ENCODE measurements at places on chromosomes 1 and 21.

GRCh38 chr1:20589331-20590278 lies 708 bp downstream of the CDA start:
- peak; percentile 16 for DNase-seq

DNA sequence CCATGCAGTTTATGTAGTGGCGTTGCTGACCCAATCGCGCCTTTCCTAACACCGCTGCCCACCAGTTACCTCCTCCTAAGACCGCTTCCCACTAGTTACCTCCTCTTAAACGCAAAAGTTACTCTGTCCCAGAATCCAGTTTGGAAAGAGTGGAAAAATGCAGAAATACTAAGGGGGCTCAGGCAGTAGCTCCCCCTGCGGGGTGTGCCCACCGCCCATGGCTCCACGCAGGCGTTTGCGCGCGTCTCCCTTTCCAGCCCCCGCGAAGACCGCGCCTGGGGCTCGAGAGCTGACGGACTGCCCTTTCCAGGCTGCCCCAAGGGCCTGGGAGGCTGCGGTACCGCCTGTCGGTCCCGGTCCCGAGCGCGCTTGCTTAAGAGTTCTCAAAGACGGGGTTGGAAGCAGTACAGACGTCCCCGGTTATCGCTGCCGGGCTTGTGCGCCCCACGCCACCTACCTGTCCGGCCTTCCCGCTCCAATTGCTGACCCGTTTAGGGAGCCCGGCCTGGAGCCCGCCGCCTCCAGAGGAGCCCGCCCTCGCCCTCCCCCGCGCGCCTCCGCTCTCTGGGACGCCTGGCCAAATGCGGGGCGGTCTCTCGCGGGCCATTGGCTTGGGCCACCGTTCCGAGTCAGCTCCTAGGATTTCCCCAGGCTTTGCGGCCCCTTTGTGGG lies 414.1 kb upstream of the ESRRG start:
- no peak for DNase-seq

GRCh38 chr1:175118375-175119367 lies 51.0 kb downstream of the TNN start:
- no peak for DNase-seq

- no peak for DNase-seq
These were observed 423.3 kb upstream of the ADGRL2 start for GRCh38 chr1:81377406-81377805.

GRCh38 chr1:221419513-221420095 lies 322.3 kb downstream of the DUSP10 start:
- DNase-seq, result no peak

DNA sequence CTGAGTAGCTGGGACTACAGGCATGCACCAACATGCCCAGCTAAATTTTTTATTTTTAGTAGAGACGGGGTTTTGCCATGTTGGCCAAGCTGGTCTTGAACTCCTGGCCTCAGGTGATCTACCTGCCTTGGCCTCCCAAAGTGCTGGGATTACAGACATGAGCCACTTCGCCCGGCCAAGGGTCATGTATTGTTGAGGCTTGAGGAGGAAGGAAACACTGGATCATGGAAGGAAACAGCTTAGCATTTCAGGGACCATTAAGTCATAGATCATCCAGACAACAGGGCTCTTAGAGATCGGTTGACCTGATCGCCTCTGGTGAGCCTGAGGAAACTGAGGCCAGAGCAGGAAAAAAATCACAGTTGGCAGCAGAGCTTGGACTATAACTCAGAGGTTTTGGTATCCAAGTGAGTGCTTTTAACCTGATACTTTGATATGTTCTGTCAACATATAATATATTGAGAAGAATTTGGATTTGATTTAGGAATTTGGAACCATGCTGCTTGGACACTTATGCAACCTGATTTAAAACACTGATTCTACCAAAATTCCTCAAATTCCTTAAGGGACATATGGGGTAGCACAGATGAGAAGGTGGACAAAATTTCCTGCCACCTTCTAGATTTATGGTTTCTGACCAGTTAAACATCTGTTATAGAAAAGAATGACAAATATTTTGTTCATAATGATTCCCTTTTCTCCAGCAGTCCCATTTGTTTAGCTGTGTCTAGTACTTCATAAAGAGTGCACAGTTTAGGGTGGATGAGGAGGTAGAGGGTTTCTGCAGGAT lies 13.1 kb upstream of the BMP8A start:
- DNase-seq, result no peak
